ENCODE measurements at places on chromosomes 11 and 22.

DNA sequence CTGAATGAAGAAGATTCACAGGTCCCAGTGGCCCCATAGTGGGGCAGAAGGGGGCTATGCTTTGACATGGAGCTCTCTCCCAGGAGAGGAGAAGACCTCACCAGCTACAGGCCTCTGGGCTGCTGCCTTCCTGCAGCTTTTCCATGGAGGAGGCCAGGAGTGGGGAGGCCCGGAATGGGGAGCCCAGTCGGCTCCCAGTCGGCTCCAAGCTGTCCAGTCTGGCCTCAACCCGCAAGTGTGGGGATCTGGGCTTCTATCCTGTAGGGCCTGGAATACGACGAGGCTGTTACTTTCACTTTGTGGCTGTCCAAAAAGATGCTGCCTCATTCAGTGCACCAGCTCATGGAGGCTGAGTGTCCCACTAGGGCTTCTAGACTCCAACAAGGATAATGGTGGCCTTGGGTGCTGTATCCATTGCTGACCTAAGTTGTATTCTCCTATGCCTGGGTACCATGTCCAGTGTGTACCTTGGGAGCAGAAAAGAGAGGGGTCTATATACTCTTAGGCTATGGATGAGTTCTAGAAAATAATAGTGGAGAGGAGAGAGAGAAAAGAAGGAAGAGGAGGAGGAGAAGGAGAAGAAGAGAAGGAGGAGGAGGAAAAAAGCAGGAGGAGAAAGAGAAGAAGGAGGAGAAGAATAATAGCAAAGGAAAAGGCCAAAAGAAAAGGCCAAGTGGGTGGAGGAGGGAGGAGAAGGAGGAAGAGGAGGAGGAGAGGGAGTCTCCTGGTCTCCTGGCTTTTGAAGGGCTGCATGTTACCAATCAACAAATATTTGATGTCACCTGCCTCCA lies 1.1 kb downstream of the MYO18B start:
- no peak for DNase-seq

DNA sequence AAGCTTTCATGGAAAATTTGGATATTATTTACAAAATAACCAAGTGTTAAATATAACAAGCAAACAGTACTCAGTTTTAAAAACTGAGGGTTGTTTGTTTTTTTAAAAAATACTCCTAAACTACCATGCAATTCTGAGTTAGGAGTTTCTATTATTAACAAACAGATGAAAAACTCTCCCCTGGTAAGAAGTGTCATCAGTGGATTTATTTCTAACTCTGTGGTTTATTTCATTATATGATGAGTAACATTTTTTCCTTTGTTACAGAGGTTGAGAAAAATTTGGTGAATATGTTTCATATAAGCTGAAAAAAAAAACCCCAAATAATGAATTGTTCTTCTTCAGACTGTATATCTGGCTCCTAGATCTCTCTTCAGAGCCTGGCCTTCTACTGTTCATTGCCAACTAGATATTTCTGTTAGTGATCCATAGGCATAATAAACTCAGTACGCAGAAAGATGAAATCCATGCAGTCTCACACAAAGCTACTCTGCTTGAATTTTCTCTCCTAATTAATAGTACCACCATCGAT lies 29.4 kb upstream of the PDE3B start:
- no peak for DNase-seq

GRCh38 chr22:40056559-40056958 lies 61.8 kb downstream of the FAM83F start:
- DNase-seq: no peak

DNA sequence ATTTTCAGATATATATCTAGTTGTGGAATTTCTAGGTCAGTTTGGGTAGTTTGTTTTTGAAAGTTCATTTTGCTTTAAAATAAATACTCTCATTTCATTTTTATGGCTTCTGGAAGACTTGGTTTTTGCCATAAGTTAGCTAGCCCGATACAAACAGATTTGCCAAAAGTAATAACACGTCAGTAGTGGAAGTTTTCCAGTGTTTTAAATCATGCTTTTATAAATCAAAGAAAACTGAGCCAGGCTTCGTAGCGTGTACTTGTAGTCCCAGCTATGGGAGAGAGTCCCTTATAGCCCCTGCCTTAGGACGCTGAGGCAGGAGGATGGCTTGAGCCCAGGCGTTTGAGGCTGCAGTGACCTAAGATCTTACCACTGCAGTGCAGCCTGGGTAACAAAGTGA lies 21.7 kb upstream of the MICALL1 start:
- no peak for DNase-seq

DNA sequence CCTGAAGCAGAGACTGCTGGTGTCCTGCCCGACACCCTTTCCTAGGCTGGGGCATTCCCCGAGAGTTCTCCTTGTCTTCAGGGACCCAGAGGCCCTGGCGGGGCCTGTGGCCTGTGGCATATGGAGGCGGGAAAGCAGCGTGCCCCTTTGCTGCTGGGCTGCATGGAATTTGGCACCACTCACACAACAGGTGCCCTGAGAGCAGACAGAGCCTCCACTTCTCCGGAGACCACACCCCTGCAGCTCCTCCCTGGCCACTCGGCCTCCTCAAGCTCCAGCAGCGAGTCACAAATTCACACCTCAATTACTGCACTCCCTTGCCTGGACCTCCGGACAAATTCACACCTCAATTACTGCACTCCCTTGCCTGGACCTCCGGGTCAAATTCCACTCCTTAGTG lies 1375.2 kb downstream of the TBC1D22A start:
- no peak for DNase-seq

DNA sequence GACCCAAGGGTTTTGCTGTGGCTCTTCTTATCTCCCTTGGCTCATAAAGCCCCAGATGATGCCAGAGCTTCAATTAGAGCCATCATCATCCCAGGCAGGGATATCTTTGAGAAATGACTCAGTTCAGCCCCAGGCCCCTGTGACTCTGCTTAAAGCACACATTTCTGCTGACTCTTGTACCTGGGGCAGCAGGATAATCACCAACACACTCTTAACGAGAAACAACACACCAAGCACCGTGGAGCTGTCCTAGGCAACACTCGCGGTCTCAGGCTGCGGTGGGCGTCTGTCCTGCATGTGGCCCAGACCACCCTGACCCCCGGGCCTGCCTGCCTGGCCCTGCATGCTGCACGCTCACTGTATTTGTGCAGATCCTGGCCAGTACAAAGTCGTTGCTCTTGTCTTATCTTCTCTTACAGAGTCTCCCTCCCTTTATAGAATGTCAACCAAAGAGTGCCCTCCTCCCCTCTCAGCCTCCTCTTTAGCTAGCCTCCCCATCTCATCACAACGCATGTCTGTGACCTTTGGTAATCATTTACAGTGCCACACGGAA lies 114.2 kb upstream of the PARVA start:
- no peak for DNase-seq

GRCh38 chr11:73286240-73286810 lies 14.2 kb downstream of the P2RY6 start:
- no peak for DNase-seq

- DNase-seq: no peak
Measured at GRCh38 chr11:131463649-131464425, 93.4 kb downstream of the NTM start.

- DNase-seq: no peak
Measured at GRCh38 chr11:108093128-108093904, 28.1 kb upstream of the ACAT1 start.

DNA sequence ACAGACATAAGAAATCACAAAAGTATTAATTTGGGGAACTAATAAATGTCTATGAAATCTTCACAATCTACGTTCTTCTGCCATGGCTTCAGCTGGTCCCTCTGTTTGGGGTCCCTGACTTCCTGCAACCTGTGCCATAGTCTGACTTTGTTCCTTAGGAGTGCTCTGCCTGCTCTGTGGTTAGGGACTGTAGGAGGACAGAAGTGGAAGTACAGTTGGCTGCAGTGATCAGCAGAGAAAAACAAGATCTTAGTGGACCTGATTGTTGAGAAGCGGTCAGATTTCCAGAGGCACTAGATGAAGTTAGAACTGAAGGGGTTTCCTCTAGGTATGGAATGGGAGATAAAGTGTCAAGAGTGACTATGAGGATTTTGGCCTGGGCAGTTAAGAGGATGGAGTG lies 80.6 kb downstream of the PPP6R3 start:
- no peak for DNase-seq

- no peak for DNase-seq
Measured at GRCh38 chr11:62574363-62575071, 826 bp upstream of the EEF1G start.

- no peak for DNase-seq
Measured at GRCh38 chr11:118648291-118648690, 31.2 kb downstream of the TREH start.

- no peak for DNase-seq
Measured at GRCh38 chr11:70066136-70066520, 12.0 kb upstream of the ANO1 start.

DNA sequence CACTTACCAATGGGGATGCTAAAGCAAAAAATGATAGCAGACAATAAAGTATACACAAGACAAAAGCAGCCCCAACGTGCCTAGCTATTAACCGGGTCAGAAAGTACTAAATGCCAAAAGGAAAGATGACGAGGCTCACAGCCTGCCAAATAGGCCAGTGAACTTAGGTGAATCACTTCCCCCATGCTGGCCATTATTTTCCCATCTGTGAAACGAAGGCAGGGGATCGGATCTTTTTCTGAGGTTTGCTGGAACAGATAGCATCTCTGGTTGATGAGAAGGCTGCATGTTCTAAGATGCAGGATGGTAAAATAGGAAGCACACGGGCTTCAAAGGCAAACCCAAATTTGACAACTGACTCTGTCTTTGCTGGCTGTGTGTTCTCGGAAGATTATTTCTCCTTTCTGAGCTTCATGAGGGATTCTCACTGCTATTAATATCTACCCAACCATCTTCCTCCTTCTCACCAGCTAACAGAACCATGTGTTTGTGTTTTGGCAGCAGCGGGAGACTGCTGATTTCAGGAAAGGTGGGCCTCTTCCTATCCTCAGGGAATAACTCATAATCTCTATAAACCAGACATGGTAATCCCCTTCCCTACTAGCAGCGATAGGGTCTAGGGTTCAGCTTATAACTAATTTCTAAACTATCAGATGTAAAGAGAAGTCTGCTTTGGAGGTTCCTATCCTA lies 390.7 kb downstream of the LARGE1 start:
- DNase-seq: no peak

GRCh38 chr11:64850979-64851567 lies 6.6 kb upstream of the CDC42BPG start:
- DNase-seq: no peak

DNA sequence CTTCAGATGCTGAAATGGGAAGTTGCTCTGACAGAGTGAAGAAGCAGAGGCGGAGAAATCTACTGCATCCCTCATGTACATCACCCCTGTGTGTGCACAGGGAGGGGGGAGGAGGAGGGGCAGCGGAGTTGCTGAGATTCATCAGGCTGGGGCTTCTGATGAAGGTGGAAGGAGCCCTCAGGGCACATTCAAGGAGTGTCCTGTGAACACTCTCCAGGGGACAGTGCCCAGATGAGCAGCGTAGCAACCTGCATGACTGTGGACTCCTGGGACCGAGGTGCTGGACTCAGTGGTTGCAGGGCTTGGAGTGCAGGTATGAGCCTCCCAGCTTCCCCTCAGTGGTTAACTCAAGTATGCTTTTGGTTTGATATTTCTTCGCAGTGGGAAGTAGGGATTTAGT lies 257.8 kb upstream of the B3GAT1 start:
- DNase-seq: no peak

DNA sequence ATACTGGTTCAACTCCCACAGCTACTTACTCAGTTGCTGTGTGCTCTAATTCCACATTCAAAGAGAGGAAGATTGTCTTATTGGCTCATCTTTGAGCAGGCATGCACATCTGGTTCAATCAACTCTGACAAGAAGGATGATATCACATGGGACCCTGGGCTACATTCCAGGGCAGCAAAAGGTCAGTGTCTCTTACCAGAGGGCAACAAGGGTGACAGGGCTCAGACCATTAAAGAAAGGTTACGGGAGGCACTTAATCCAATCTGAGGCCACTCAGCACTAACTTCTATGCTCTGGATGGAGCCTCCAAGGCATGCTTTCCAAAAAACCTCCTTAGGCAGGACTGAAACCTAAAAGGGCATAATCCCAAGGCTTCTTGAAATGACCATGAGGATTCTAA lies 549.4 kb upstream of the API5 start:
- no peak for DNase-seq

DNA sequence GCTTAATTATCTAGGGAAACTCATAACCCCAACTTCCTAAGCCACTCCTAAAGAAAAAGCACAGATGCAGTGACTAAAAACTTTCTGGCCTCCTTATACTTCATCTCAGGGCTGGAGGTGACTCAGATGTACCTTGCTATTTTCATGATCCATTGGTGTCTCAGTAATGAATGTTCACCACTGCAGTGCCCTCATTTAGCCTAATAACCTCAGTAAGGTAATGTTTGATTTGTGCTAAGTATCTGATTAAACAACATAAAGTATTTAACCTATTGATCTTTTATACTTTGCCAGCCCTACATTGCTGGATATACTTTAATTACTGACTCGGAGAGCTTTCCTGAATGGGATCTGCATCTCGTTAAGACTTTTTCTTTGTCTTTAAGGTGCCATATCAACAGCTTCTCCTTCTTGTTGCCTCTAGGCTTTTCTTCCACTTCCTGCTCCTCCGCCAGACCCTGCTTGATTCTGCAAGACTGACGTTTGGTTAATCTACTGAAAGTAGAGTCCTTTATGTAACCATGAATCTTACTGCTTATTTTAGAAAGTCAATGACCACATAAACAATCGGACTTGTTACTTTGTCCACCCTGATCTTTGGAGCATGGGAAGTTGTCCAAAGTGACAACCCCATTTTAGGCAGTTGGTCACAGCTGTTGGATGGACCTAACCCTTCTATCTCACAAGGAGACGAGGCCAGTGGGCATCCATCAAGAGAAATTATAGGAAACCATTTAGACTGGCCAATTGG lies 303.0 kb downstream of the ST3GAL4 start:
- no peak for DNase-seq

GRCh38 chr22:45460288-45461109 lies 42.2 kb upstream of the FBLN1 start:
- no peak for DNase-seq

DNA sequence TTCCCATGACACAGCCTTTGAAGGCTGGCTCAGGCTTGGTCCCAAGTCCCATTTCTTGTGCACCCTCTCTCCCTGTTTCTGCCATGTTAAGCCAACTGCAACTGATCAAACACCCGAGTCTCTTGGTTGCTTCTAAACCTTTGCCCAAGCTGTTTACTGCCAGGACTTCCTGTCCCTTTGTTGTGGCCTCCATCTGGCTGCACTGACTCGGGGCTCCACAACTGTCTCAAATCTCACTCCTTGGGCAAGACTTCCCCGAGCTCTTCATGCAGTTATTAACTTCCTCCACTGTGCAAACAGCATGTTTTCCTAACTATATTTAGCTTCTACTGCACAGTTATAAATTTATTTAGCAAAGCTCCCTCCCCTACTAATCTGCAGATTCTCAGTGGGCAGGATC lies 4.3 kb downstream of the VPREB1 start:
- no peak for DNase-seq

DNA sequence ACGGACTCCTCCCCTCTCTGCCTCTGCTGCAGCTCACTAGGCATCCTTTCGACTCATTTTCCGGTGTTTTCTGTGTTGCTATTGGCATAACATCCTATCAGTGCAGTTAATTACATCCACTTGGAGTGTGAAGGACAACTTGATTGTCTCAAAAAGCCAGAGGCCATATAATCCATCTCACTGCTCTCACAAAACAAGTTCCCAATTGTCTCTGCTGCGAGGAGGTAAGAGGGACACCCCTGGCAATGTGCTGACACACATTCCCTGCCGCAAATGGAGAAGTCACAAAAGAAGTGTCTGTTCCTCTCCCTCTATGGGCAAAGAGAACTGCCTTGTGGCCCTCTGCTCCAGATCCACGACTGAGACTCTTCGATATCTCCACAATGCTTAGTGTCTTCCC lies 618.4 kb downstream of the OPCML start:
- no peak for DNase-seq
